Esophagus mucosa (tissue), 1 donor: ENCODE measurements at places on chromosomes 2 and 18.

GRCh38 chr2:54459037-54459441 lies 2.9 kb downstream of the SPTBN1 start:
- no peak for ATAC-seq

DNA sequence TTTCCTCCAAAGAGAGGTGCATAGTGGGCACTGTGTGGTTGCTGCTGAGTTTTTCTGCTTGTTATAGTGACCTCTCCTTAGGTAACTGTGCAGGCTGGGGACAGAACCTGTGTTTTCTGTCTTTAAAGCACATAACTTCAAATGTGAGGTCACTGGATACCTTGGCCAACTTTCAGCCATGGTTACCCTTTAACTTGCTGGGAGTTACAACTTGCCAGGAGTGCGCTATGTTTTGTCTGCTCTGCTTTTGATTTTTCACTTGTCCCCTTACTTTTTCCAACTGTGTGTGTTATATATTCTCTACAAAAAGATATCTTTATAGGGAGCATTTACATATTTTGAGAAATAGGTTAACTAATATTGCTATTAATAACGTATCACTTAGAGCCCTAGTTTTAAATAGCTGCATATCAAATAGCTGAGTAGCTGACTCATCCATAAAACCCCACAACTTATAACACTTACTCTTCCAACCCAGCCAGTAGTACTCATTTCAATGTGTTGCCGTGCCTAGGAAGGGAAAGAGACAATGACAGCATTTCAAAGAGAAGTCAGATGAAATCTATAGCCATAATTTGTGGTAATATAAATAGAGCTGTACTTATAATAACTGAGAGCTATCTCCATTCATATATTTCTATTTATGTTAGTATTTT lies 51.6 kb downstream of the DPP4 start:
- no peak for ATAC-seq

DNA sequence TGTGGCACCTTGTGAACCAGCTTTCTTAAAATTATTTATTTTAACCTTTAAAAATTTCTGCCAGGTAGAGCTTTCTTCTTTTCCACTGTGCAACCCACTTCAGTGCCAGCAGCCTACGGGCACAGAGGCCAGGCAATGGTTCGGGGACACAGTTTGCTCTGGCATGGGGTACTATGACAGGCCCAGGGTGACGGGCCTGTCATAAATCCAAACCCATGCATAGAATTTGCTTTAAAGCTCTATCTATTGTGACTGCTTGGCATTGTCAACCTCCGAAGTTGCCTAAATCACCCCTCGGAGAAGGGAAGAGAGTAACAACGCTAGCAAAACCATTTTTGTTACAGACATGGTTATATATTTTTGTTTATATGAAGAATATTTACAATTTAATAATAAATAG lies 1.5 kb downstream of the ODC1 start:
- no peak for ATAC-seq

DNA sequence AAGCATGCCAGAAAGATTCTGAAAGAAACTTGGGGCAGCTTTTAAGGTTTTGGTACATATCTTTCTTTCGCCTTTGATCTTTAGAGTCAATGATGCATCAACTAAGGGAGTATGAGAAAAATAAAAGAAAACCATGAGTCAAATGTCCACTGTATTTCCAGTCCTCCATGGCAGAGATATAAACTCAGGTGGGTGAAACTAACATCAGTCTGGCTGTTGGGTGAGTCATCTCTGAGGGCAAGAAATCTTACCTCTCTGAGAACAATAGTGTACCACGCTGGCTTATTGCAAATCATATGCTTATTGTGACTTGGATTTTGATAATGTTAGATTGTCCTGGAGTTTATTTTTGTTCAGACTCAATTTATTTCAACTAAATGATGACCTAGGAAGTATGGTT lies 521.0 kb downstream of the PLCL1 start:
- ATAC-seq, result no peak

GRCh38 chr2:147463881-147464520 lies 380.8 kb upstream of the ACVR2A start:
- ATAC-seq, result no peak

DNA sequence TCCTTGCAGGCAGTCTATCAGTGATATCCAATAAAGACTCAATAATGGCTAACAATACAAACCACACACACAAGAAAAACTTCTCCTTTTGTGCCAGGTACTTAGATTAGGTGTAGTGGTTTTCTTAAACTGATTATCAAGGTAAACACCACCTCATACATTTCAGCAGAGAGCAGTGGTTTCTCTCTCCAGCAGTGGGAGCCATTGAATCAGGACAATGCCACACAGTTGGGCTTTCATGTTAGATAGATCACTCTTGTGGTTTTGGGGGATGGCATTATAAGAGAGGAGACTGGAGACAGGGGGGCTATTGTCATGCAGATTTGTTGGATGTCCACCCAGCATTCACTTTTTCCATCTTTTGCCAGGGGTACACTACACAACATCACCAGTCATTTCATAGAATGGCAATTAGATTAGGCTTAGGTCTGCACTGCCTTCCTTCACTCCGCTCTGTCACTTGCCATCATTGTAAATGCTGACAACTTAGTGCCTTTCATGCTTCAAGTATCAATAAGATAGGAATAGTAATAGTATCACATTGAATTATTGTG lies 13.6 kb upstream of the IRS1 start:
- no peak for ATAC-seq

- no peak for ATAC-seq
Measured at GRCh38 chr18:36402765-36403396, 105.4 kb downstream of the FHOD3 start.

DNA sequence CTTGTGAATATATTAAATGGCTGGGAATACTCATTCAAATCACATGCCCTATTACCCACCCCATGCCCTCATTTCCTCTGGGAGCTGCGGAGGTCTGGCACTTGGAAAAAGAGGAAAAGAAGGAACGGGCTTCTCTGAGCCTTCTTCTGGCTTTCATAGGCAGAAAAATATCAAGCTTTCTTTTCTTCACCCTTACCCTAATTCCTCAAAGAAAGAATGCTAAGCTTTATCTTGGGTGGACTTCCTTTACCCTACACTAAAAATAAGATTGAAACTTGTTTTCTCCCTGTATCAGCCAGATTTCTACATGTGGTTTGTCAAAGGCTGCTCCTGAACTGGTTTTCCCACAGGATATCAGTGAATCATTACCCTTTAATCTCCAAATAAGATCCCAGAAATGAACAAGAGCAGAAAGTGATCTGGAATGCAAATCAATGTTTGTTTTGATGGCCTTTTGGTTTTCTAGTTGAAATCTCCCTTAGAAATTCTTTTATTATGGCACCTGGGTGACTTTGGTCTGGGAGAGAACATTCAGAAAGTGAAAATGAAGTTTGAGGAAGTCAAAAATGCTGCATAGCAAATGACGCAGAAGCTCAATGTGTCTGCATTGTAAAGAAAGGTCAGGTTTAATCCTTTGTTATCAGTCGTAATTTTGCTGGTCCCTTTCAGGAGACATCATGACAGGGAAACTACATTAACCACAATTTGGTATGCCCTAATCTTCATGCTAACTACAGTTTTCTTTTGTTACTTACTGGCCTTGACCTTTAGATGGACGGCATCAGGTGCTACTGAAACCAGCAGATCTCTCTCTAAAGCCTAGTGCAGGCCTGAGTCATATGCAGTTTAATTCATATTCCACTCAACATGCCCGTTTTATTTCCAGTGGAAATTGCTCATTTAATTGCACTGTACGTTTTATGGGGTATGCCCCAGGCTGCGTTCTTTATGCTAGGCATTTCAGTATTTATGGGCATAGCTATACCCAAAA lies 46.6 kb upstream of the HNRNPA3 start:
- peak; percentile 13 for ATAC-seq

DNA sequence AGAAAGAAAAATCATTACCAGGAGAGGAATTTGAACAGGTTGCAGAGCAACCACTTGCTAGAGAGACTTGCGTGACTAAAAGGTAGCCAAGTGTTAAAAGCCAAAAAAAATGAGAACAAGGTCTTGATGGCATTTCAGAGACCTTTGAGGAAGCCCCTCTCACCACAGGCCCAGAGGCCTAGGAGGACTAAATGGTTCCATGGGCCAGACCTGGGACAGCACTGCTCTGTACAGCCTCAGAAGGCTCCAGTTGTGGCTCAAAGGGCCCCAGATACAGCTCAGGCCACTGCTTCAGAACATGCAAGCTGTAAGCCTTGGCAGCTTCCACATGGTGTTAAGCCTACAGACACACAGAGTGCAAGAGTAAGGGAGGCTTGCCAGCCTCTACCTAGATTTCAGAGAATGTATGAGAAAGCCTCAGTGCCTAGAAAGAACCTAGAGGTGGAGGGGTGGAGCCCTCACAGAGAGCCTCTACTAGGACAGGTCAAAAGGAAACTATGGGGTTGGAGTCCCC lies 15.3 kb downstream of the CNDP1 start:
- ATAC-seq, result no peak

GRCh38 chr2:234823877-234824376 lies 127.9 kb upstream of the SH3BP4 start:
- no peak for ATAC-seq

GRCh38 chr2:21945658-21946057 lies 821.9 kb downstream of the TDRD15 start:
- ATAC-seq, result no peak

GRCh38 chr2:3125001-3125760 lies 252.4 kb downstream of the EIPR1 start:
- ATAC-seq, result peak; percentile 33

- no peak for ATAC-seq
Measured at GRCh38 chr2:100699131-100699530, 120.8 kb upstream of the NPAS2 start.

DNA sequence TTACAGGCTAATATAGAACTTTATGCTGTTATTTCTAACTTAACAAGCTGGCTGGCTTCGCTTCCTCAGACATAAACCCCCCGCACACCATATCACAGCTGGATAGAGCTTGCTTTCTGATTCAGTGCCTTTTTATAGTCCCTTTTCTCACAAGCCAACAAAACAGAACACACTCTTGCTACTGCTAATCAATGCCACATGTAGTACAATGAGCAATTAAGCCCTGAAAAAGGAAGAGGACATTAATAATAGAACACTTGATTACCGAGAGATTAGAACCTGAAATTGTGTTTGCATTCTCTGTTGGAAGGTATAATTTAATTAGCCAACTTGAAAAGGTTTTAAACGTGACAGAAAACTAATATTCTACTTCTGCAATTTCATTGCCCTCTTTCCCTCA lies 267.7 kb upstream of the CYRIA start:
- ATAC-seq, result no peak

- no peak for ATAC-seq
Measured at GRCh38 chr18:29009250-29009803, 832.4 kb upstream of the CDH2 start.

- ATAC-seq, result peak; percentile 90
Measured at GRCh38 chr2:112795774-112796173, 11.5 kb upstream of the IL1A start.

DNA sequence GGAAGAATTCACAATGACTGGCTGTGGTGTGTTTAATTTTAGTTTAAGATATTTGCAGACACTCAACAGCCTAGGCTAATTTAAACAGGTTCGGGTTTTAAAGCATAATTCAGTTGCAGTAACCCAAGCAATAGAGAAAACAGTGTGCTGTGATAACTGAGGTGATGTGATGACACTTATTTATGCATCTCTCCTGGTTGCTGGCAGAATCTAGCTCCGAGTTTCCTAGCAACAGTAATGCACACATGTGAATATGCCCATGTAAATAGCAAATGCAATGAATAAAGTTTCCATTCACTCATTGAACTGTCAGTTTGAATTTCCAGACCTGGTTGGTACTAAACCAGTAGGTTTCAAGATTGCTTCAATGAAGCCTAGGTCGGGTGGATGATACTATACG lies 426.5 kb downstream of the TMX3 start:
- no peak for ATAC-seq

- ATAC-seq, result peak; percentile 98
Measured at GRCh38 chr2:8803658-8804379, 33.6 kb downstream of the KIDINS220 start.

GRCh38 chr2:189222468-189223105 lies 43.0 kb upstream of the COL5A2 start:
- ATAC-seq, result no peak

DNA sequence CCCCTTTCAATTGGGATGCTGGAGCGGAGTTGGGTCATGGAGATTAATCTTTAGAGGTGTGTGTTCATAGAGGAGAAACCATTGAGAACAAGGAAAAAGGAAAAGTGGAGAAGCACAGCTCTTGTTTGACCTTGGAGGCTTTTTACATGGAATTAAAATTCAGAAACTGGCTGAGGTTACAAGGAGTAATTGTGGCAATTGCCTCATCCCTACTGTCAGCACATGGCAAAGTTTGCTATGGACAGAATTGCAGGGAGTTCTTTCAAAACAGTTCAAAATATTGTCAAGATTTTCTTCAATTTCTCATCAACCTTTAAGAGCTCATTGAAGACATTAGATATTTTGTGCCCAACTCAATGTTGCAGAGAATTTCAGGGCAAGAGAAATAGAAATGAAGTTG lies 232.7 kb downstream of the SLC8A1 start:
- ATAC-seq, result no peak

GRCh38 chr2:83851066-83851465 lies 608.0 kb downstream of the SUCLG1 start:
- ATAC-seq, result peak; percentile 100

GRCh38 chr2:446303-446874 lies 158.5 kb upstream of the ALKAL2 start:
- no peak for ATAC-seq

- no peak for ATAC-seq
Measured at GRCh38 chr2:166067229-166067628, 60.6 kb downstream of the SCN1A start.

DNA sequence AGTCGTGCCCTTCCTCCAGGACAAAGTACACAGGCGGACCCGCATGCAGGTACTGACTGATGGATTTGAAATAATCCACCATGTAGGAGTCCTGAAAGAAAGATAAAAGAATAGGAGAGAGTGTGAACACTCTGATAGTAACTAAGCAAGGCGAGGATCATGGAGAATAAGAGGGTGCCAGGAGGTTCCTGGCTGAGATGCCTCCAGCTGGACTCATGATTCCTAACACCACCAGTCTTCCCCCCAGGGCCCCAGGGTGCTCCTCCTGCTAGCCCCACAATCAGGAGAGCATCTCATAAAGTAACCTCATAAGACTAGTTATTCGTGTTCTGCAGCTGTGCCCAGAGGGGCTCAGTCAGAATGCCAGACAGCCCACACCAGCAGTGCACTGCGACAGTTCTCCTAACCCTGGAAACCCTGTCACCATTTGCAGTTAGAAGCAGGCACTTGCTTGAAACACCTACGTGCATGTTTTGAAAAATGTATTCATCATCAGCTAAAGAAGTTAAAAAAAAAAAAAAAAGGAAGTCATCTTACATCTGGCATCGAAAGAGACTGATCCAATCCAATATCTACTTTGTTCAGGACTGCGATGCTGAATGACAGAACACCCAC lies 36.7 kb downstream of the RMC1 start:
- ATAC-seq, result no peak

- no peak for ATAC-seq
Measured at GRCh38 chr2:21438949-21439348, 315.2 kb downstream of the TDRD15 start.

- peak; percentile 12 for ATAC-seq
Measured at GRCh38 chr2:28430377-28430765, 37.7 kb downstream of the FOSL2 start.

GRCh38 chr18:58118536-58118935 lies 74.5 kb downstream of the NEDD4L start:
- ATAC-seq, result no peak

- ATAC-seq, result no peak
Measured at GRCh38 chr2:189111063-189111715, 68.4 kb downstream of the COL5A2 start.

GRCh38 chr2:86213699-86214502 lies 14.6 kb downstream of the MRPL35 start:
- ATAC-seq, result peak; percentile 26
